ENCODE measurements at places on chromosomes 4 and X.
A peak's percentile ranks its signal among the peaks of the same experiment; 100 is the strongest.

- DNase-seq: no peak
Observed at GRCh38 chr4:168139336-168139735, 47.0 kb downstream of the ANXA10 start.

DNA sequence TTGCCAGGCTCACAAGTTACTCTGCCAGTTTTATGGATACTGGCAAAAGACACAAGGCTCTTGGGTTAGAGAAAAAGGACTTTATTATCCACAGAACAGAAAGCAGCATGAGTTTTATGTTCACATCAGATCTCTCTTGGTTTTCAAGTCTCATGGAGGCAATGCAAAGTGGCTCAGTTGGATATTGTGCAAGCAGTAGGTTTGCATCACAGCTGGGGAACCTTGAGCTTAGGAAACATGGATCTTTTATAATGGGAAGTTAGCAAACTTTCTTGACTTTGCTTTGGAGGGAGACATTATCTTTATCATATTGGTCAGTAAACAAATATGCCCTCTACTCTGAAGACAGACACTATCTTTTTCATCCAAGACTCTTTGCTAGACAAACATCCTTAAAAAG lies 109.2 kb upstream of the GRPR start:
- DNase-seq: no peak

GRCh38 chr4:76301068-76301774 lies 5.3 kb upstream of the STBD1 start:
- DNase-seq: no peak

DNA sequence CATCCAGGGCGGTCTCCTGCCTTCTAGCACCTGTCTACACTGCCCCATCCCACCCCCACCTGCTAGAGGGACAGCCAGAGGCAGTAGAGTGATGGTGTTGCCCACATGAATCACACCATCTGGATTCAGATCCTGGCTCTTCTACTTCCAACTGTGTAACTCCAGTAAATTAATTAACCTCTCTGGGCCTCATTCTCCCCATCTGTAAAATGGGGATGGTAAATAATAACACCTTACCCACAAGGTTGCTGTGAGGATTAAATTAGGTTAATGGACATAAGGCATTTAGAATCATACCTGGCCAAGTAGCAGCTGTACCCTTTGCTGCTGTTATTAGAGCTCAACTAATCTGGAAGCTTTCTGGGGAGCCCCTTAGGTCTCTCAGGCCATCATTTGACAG lies 149.6 kb upstream of the BCOR start:
- no peak for DNase-seq

DNA sequence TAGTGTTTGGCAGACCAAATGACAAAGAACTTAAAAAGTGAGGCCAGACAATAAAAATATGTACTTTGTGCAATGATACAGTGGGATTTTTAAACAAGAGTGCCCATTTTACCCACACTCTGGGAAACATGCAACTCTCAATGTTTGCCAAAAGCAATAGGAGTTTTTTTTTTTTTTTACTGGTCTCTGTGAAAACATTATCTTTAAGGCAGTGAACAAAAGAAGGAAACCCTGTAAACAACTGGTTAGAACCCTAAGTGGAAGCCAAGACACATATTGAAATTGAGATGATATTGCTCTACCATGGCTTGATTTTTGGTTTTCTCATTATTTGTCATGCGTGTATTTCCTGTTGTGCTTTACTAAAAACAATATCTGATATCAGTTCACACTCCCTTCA lies 67.2 kb upstream of the PPP3CA start:
- DNase-seq: no peak

DNA sequence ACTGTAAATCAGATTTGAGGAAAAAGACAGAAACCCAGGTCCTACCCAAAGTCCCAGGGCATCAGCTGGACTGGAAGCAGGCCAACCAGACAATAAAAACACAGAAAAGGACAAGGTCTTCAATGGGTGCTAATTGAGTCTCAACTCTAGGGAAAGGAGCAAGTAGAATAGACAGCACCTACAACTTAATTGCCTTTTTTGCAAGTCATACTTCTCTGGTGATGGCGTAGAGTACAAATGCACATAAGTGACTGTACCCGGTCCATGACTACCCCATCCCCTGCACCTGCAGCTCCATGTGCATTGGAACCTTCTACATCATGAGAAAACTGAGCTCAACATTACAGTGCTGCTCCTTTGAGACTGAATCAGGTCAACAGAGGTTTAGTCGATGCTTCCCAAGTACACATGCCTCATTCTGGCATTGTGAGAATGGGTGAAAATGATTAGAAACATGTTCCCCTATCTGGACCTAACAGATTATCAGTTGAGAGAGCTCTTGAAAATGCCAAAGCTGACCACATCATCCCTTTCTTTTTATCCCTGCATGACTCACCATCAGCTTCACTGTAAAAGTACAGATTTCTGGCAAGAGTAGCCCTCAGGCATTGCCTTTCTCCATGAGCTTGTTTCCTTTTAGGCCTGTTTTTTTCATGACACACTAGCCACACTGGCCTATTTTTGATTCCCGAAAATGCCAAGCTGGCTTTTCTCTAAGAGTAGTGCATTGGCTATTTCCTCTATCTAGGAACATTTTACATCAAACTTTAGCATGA lies 298.3 kb downstream of the HS3ST1 start:
- no peak for DNase-seq

- peak; percentile 60 for DNase-seq
Observed at GRCh38 chr4:52376132-52376704, 282.9 kb downstream of the USP46 start.

GRCh38 chr4:185235843-185236503 lies 26.6 kb downstream of the SNX25 start:
- no peak for DNase-seq

DNA sequence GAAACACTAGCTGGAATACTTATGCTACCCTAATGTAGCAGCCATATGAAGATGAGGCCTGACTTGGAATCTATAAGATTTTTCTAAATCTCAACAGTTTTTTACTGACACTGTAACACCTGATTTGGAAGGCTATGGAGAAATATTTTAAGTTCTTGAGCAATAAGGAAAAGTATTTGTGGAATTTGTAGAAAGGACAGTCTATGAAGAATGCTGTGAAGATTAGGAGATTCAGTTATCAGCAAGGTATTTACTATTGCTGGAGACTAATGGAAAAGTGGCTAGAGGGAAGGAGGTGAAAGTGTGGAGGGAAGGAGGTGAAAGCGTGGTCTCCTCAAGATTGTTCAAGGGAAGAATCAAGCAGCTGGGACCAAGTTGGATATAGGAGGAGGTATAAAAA lies 190.0 kb upstream of the EMCN start:
- no peak for DNase-seq

GRCh38 chrX:22800806-22801205 lies 199.0 kb upstream of the DDX53 start:
- no peak for DNase-seq

- no peak for DNase-seq
Observed at GRCh38 chr4:133379681-133380438, 230.8 kb downstream of the PCDH10 start.

GRCh38 chrX:143231492-143231891 lies 205.8 kb downstream of the SPANXN4 start:
- DNase-seq: no peak

DNA sequence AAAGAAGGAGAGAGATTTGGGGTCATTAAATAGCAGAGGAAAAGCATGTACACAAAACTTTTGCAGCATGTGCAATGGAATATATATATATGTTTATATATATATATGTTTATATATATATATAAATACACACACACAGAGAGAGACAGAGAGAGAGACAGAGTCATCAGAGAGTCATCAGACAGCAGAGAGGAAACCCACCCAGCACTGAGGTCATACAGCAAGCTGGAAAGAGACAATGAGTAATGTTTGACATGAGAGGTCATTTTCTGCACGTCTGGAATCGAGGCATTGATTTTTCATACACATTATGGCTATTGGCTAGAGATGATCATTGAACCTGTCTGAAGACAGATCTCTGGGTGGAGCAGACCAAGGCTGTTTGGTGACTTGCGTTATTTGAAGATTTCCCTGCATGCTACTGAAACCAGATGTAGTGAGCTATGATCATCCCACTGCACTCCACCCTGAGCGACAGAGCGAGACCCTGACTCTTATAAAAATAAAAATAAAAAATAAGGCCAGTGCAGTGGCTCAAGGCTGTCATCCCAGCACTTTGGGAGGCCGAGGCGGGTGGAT lies 48.8 kb upstream of the SHOX start:
- DNase-seq: no peak

DNA sequence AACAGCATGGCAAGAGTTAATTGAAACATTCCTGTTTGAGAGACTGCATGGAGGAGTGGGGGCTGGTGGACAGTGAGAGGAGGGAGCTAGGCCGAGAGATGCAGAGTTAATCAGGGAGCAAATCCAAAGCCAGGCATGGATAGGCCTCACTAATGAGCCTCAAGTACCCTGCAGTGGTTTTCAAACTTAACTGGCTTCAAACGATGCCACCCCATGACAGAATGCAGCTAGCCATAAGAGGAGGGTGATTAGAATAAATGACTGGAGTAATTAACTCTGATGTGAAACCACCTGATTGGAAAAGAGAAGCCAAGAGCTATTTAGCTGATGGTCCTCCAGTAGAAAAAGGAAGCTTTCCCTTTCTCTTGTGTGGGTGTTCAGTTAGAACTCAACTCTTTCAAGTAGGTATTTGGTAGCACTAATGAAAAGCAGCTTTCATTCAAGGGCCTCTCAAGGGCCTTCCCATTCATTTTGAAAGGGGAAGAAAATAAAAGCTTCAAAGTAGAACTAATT lies 215.4 kb upstream of the MAB21L2 start:
- peak; percentile 50 for DNase-seq

DNA sequence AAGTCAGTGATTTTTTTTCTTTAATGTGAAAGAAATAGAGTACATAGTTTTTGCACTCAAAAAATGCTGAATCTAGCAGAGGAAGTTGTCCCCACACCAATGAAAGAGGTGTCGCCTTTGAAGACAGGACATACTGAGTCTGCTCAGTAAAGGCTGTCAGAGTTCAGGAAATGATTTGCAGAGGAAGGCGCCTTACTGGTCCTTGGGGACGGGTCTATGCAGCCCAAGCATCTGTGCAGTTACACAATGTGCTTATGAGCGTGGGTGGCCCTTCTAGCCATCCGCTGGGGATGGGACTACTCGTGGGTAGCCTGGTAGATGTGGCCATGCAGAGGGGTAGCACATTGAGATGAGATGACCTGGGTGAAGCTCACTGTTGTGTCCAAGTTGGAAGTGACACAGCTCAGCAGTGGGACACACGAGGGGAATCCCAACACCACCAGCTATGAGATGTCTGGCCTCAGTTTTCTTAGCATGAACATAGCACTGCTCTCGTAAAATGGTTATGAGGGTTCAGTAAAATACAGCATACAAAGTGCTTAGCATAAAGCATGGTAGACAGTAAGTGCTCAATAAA lies 116.5 kb upstream of the RBPJ start:
- DNase-seq: no peak

DNA sequence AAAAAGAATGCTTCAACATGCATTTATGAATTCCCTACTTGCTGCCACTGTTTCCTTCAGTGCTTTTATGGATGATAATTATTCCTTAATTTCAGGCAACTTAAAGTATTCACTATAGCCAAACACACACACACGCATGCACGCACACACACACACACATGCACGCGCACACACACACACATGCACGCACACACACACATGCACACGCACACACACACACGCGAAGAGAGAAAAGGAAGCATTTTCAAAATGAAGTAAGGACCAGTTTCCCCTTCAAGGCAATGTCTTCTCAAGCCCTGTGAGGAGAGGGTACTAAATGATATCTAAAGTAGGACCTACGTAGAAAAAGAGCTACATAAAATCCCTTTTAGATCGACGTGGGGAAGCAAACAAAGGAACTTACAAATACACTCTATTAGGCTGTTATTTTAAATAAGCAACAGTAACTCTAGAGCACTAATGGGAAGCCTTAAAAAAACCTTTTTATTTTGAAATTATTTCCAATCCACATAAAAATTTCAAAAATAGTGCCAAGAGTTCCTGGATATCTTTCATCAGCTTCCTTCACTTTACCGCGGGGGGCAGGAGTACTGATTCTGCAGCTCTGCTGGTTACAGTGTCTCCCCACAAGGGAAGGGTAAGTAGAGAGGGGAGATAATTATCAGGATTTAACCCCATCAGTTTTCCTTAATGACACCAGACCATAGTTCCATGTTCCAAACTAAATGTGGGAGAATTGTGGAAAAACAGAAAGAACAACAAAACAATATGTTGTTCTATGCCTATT lies 13.7 kb downstream of the IRF2 start:
- DNase-seq: no peak

DNA sequence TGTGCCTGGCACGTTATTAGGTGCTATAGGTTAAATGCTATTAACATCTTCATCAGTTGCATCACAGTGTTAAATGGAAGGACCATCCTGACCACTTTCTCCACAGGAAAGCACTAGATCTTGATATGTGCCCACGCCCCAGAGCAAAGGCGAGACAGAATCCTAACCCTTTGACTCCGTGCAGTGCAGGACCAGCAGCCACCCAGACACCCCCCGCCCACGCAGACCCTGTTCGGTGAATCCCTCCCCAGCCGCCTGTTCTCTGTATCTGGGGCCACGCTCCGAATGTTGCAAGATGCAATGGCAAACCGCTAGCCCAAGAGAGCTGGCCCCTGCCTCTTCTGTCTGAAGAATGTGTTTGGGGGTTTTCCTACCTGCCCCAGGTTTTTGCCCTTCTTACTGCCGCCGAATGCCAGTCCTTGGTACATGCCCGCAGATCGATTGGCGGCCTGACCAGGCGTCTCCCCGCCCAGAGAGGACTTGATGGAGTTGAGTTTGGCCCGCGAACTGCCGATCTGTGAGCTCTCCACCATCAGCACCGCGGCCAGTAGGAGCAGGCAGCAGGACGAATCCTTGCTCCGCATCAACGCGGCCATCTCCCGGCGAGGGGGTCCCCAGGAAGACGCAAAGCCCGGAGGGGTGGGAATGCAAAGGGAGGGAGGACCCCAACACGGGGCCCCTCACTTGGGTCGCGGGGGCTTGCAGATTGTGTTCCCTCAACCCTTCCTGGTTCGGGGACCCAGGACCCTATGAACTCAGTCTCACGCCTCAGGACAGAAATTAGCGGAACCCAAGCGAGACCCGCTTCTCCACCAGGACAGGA lies 906 bp downstream of the DKK2 start:
- no peak for DNase-seq

DNA sequence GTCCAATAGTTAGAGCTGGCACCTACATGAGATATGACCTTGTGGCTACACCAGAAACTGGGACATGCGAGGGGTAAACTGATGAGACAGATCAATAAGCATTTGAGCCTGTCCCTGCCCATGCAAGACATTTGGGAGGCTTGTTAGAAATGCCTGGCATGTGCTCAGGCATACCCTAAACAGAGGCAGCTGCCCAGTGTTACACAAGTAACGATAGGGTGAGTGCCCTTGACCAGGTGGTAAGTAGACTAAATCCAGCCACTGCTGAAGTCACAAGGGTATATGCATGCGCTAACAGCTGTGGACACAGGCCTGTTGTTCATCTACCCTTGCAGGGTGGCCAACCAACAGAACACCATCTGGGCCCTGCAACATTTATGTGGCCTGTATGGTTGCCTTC lies 56.1 kb upstream of the CCDC149 start:
- no peak for DNase-seq

GRCh38 chr4:171674781-171675180 lies 138.4 kb upstream of the GALNTL6 start:
- no peak for DNase-seq

GRCh38 chr4:139530833-139531427 lies 25.1 kb downstream of the SETD7 start:
- peak; percentile 14 for DNase-seq

GRCh38 chr4:114509340-114509739 lies 89.3 kb upstream of the UGT8 start:
- DNase-seq: no peak
